ENCODE measurements at places on chromosomes 2 and 18. TPM values are rescaled to one million over a fixed set of nuclear protein-coding genes. Genes with fewer than 3 reads are reported as not detected.

Gene RSAD2
- total RNA-seq: 2.4 TPM

Gene MROH2A
- total RNA-seq: not detected

Gene CAPN14
- total RNA-seq: 0.07 TPM

Gene UGP2
- 66.5 TPM for total RNA-seq

Gene PCARE
- total RNA-seq: not detected

Gene ACMSD
- not detected for total RNA-seq

Gene SERPINB11
- total RNA-seq: not detected

Gene CCDC141
- total RNA-seq: 2.1 TPM

Gene XRCC5
- total RNA-seq: 510 TPM

Gene ORC4
- total RNA-seq: 36.2 TPM

Gene SERPINB2
- not detected for total RNA-seq

Gene ZFAND2B
- 37.4 TPM for total RNA-seq

Gene SERPINB10
- total RNA-seq: not detected

Gene STAT4
- total RNA-seq: 47.9 TPM
